Activated CD4-positive, alpha-beta T cell treated with anti-CD3 and anti-CD28 coated beads, Interleukin-2, amount 50 U/mL, for 4 hours (primary cell): ENCODE measurements at places on chromosomes 7 and 10.

DNA sequence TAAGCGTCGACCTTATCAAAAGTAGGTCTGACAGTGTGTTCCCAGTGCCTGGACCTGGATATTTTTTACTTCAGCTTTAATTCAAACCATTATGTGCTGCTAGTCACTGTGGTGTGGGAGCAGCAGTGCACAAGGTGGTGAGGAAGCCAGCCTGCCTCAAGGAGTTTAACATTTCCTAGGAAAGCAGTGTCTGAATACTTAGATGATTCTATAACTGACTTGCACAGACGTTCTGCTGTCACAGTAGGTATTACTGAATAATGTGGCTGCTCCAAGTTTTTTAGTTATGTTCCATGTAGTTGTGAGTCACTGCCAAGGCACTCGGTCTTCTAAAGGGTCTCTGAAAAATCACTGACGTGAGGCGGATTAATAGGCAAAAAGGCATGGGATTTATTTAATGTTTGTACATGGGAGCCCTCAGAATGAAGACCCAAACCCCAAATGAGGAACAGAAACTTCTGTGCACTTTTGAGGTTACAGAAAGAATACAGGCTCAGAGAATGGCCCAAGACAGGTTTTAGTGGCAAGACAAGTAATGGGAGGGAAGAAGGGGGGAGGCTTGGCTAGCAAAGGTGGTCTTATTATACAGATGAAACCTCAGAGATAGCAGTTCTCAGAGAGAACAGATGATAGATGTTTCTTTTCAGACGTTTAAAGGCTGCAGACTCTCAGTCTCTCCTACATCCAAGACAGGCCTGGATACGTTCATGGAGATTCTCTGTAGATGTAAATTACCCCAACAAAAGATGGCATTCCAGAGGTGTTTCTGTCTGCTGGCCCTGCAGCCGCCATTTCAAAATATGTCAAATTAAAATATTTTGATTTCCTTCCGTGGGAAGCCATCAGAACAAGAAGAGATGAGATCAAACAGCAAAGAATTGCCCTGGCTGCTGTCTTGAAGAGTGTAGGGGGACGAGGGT, 209.3 kb downstream of the SDK1 start:
- DNase-seq, result no peak

- DNase-seq, result no peak
These were observed 150.2 kb upstream of the AUTS2 start for GRCh38 chr7:69448071-69448470.

GRCh38 chr7:4133491-4134044, 548.5 kb upstream of the FOXK1 start:
- DNase-seq, result no peak

GRCh38 chr10:100612601-100613595, 77.2 kb downstream of the HIF1AN start:
- no peak for DNase-seq

GRCh38 chr10:111600772-111601171, 523.9 kb downstream of the ADRA2A start:
- no peak for DNase-seq
